T-helper 17 cell (primary cell): ENCODE measurements at places on chromosomes 11 and 22.

GRCh38 chr11:61930933-61931332 lies 13.6 kb upstream of the RAB3IL1 start:
- no peak for DNase-seq

GRCh38 chr22:38490915-38491314 lies 15.2 kb downstream of the DDX17 start:
- DNase-seq: no peak

DNA sequence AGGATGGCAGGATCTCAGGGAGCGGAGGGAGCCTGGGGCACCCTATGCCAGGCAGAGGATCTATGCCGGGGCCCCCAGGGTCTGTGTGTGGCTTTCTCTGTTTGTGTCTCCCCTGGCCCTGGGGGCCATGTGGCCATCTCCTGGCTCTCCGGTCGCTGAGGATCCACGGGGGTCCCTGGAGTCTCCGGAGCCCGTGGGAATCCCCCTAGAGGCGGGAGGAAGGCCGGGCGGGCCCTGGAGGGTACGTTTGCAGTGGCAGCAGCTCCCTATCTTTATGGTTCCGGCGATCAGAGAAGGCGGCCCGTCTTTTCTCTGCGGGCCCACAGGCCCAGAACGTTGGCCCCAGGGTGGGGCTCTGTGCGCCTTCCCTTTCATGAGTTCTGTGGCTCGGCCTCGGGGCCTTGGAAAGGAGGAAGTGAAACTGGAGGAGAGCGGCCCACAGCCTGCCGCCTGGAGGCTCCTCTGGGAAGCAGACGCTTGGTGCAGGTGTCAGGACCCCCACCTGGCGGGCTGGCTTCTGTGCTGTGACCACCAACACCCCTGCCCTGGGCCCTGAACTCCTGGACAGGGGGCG lies 82.1 kb downstream of the KCNQ1 start:
- no peak for DNase-seq

GRCh38 chr11:91773090-91773489 lies 451.5 kb upstream of the FAT3 start:
- no peak for DNase-seq
